ENCODE measurements at places on chromosomes 11 and 22.

- DNase-seq, result no peak
Observed at GRCh38 chr22:40757071-40757470, 62.1 kb downstream of the SLC25A17 start.

- DNase-seq, result no peak
Observed at GRCh38 chr11:215581-216037, 8.1 kb downstream of the RIC8A start.

DNA sequence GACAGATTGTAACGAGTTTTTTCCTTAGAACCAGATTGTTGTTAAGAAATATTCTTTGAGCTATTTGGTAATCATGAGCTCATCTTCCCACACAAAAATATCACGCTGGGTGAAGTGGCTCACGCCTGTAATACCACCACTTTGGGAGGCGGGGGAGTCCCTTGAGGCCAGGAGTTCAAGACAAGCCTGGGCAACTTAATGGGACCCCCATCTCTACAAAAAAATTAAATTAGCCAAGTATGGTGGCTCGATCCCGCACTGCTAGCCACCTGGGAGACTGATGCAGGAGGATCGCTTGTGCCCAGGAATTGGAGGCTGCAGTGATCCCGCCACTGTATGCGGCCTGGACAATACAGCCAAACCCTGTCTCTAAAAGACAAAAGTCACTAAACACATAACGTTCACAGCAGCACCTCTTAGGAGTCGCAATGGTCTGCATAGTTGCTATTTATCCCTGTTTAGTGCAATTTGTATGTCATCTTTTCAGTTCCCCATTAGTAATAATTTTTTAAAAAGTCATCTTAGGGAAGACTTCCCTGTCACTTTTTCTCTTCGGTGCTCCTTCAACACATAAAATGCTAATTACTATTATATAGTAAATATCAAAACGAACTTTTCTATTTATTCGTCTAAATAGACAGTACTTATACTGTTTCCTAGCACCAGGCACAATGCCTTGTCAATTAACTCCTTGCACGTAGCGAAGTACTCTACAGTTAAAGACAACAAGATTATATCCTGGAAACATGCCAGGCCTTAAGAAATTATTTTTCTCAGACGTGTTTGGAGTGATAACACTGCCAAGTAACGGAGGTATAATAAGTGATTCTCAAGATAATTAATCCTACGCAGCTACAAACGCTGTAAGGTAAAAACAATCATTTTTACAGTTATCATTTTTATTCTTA lies 1.1 kb downstream of the ST13 start:
- DNase-seq, result no peak

DNA sequence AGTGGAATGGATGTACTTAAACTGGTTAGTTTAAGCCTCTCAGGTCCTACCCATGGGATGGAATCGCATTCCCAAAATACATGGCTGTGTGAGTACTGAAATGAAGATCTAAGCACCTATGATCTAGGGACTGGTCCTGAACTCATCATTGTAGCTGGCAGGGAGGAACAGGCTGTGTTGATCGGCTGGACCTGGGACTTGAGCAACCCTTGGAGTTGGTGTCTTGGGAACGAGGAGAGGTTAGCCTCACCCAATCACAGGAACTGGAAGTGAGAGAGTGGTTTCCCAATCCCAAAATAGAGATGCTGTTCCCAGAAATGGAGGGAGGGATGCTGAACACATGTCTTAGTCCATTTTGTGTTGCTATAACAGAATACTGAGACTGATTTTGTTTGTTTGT lies 16.4 kb upstream of the ASCC2 start:
- DNase-seq, result no peak

DNA sequence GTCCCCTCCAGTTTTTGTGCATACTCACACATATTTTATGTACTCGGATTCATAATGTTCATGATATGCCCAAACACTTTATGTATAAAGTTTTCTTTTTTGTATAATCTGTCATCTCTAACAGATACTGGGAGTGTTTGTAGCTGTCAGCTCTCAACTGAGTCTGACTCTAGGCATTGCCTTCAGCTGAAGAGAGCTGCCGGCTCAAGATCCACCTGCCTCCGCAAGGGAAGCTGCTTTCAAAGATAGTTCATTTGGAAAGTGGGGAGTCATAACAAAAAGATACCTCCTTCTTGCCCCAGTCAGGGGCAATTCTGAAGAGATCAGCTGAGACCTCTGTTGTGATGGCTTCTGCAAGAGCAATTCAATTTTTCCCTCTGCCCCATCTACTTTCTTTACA lies 58.9 kb downstream of the GUCY1A2 start:
- no peak for DNase-seq

GRCh38 chr11:79503028-79503427 lies 62.2 kb upstream of the TENM4 start:
- no peak for DNase-seq

Data from RCC 7860 (cell line).